ENCODE measurements at places on chromosomes 11 and 22.

DNA sequence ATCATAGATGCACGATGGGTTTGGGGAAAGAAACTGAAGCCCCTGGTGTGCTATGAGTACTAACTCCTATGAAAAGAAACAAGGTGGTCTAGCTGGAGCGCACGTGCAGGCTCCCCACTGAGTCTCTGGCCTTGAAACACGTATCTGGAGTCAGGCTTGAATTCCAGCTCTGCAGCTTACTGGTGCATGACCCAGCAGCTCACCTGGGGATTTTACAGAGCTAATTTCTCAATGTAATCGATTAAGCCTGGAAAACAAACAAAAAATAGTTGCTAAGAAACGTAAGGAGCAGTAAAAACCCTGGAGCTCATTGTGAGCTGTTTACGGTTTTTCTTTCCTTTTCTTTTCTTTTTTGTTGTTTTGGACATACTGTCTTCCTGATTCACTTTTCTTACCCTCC is 12.3 kb downstream of the KCNJ1 start:
- no peak for DNase-seq

DNA sequence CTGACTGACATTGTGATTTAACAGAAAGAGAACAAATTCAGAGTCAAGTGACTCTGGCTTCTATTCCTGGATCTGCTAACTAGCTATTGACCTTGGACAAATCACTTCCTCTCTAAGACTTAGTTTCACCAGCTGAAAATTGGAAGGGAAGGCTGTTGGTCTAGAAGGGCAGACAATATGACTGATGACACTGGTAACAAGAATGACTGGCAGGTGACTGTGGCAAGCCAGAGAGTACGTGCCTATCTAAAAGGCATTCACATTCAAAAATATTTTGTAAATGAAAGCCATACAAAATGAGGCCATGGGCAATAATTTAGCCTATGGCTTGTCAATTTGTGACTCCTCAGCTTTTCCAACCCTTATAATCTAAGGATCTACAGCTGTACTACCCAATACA is 23.5 kb downstream of the SERGEF start:
- DNase-seq, result no peak

DNA sequence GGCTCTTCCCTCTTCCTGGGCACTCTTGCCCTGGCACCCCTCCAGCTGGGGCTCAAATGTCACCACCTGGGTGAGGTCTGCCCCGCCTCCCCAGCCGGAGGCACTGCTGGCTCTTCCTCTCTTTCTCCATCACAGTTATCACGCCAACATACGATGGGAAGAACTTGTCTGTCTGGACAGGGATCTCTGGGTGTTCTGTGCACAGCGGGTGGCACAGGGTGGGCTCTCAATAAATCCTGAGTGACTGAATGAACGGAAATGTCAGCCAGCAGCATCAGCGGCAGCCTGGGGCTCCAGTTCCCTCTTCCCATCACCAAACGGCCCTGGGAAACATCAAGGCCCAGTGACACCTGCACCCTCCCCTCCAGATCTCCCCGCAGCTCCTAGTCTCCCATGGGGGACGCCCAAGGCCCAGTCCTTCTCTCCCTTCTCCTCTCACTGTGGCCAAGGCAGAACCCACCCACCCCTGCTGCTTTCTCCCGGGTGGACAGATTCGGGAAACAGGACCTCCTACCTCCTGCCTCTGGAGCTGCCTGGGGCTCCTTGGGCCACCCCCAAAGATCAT is 440 bp upstream of the SLC25A45 start:
- DNase-seq, result no peak

- no peak for DNase-seq
These were observed 42.6 kb upstream of the MPEG1 start for GRCh38 chr11:59255281-59255680.

DNA sequence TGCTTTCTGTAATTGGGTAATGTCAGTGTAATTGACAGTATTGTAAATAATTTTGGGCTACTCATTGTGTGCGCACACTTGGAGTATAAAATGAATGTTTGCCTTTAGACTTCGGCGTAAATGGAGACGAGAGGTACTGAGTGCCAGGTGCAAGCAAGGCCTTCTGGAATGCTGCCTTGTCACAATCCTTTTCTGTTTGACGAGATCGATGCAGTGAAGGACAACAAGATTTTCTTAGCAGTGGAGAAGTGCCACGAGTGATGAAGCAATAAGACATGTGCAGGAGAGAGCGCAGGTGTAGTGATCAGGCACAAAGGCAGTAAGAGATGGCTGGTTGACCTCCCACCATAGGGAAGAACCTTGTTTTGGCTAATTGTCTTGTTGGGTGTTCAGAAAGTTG is 67.5 kb downstream of the DDX10 start:
- DNase-seq, result no peak

DNA sequence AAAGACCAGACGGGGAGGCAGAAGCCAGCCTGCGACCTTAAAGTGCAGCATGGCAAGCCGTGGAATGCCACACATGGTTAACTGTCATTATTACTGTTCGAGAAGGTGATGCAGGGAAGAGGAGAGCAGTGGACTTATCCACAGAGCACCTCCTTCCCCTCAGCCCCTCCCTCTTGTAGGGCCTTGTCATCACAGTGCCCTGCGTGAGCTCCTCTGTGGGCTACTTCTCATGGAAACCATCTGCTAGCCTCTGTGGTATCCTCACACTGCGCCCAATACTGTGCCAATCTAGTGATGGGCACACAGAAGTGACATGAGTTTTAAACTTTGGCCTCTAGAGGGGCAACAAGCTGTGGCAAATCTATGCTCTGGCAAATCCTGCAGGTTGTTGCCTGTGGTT is 18.2 kb upstream of the CCDC134 start:
- no peak for DNase-seq

DNA sequence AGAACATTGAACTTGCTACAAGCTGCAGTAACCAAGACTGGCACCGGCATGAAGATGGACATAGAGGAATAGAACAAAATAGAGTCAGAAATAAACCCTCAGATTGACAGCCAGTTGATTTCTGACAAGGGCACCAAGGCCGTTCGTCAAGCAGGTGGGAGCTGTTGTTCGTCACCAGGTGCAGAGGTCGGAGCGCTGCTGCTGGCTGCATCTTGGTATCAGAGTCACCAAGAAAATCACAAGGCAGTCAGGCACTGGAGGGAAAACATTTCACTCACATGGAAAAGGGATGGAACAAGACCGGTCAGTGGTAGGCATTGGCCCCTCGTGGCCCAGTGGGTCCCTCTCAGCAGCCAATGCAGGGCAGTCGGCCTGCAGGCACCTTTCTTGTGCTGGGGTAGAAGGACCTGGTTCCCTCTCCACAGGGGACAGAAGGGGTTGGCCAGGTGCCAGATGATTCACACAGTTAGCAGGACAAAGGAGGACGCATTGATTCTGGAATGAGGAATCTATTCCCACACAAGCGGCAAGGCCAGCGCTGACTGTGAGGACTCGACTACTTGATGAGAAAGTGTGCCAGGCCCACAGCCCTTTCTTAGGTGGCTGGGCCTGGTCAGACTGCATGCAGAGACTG is 115.8 kb upstream of the FGF3 start:
- DNase-seq, result no peak

GRCh38 chr11:30683176-30683575 is 97.0 kb upstream of the MPPED2 start:
- DNase-seq, result no peak

- DNase-seq, result no peak
These were observed 18.2 kb upstream of the CASP12 start for GRCh38 chr11:104916442-104916841.

DNA sequence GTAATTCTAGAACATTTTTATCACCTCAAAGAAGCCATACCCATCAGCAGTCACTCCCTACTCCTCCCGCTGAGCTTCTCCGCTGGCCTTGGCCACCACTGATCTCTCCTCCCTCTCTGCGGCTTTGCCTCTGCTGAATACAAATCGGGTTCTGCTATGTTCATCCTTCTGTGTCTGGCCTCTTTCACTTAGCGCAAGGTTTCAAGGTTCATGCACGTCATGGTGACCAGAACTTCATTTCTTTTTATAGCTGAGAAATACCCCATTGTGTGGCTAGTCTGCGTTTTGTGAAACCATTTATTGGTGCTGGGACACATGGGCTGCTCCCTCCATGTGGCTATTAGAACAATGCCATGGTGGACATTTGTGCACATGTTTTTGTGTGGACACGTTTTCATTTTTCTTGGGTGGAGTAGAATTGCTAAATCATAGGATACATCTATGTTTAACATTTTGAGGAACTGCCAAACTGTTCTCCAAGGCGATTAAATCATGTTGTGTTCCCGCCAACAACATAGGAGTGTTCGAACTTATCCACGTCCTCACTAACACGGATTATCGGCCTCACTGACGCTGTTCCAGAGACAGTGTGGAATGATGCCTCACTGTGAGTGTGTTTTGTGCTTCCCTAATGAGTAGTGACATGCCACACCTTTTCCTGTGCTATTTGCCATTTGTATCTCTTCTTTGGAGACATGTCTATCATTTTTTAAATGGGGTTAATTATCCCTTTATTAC is 24.2 kb upstream of the KRTAP5-6 start:
- no peak for DNase-seq

DNA sequence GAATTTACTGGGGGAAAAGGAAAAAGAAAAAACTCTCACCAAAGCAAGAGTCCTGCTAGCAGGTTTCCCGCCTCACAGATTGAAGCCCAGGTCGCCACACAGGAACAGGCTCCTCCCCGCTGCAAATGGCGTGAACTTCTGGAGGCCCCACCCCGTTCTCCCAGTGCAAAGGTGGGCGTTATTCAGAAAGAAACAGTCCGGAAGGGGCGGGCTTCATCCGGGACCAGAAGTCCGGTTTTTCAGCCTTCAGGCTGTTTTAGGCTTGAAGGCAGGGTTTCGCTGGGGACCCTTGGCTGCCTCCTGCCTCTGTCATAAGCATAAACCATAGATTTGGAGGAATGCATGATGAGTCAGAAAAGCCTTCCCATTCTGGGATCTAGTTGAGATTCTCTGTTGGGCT is 148.3 kb upstream of the POU2AF2 start:
- no peak for DNase-seq

DNA sequence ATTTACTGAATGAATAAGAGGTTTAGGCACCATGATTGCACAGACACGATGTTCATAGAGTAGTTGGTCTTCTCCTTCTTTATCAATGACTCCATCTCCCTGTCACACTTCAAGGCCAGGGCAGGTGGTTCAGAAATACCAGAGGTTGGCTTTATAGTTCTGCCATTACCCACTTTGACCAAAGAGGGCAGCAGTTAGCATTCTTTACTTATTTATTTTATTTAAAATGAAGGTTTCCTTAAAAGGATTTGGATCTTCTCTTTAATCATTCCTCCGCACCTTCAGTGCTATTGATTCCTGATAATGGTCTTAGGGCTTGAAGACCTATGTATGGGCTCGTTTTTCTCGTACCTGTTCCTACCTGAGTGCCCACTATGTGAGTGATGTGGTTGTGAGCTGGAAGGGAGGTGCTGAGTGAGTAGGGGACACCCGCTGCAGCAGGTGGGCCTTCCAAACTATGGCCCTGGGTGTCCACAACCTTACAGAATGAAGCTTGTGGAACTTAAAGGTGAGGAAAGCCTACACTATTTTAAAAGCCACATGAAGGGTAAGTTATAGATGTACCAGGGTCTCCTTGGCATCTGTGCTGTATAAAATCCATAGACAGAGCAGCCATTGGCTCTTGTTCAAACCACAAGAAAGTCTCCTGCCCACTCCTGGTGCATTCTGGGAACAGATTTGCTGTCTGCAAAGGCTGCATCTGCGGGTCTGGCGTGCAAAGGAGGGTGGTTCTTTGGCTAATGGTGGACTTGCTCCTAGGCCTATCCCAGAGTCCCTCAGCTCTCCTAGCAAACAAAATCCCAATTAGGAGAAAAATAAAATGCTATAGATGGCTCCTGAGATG is 35.0 kb downstream of the TIMP3 start:
- DNase-seq, result no peak

DNA sequence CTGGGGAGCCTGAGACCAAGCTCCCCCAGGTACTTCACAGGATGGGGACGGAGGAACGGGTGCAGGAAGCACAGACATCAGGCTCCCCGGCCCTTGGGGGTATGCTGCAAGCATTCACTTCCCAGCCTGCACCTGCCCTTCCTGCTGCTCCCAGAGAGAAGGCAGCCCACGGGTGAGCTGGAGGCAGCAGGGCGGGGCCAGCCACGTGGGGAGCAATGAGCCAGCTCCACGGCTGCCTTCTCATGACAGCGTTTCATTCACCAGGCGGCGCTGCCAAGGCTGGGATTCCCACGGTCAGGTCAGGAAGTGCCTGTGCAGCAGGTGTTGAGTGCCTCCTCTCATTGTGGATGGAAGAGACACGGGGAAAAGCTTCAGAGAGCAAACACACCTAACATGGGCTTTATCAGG is 14.5 kb upstream of the PHLDA2 start:
- no peak for DNase-seq

- no peak for DNase-seq
These were observed 33.6 kb downstream of the NEU3 start for GRCh38 chr11:75022296-75022695.

GRCh38 chr11:100612766-100613165 is 74.3 kb upstream of the ARHGAP42 start:
- no peak for DNase-seq

DNA sequence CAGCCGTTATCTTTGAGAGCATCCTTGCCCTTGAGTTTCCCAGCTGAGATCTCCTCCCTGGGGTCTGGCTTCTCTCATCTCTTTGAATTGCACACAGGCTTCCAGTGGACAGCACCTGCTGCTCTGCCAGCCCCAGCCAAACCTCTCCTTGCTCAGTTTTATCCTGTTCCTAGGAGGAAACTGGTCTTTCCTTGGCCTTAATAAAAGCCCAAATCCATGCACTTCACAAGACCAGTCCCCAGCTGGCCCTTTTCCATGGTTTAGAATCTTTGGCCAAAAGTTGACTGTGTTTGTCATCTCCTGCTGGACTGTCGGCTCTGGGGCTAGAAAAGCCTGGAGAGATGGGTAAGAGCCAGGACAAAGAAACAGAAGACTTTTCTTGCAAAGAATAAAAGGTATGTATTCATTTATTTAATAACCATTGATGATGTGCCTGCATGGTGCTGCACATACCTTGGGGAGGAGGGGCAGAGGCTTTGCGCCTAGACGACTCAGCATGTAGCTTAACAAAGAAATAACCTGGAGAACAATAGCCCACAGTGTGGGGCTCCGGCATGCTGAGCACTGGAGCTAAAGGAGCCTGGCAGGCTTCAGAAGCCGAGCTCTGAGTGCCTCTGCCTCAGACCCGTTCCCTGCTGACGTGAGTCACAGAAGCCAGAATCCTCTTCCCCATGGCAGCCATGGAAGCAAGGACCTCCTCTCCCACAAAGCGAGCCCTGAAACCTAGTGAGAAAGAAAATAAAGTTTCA is 319.3 kb upstream of the B3GAT1 start:
- no peak for DNase-seq

DNA sequence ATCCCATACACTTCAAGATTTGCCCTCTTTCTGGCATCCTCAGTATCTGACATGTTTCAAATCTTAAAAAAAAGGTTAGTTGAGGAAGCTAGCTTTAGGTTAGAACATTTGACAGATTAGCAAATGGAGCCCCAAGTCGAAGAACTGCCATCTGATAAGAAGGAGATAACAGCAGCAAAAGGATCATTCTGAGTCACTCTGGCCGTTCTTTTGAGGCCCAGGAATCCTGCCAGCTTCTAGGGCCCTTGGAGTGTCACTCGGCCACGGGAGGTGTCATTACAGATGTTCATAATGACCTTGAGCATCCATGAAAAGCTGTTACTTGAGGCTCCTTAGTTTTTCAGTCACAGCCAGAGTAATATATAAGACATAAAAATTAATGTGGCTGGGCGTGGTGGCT is 132.1 kb upstream of the RASSF10 start:
- DNase-seq, result no peak
